ENCODE measurements at places on chromosomes 5 and 9. TPM values are rescaled to one million over a fixed set of nuclear protein-coding genes. Genes with fewer than 3 reads are reported as not detected.

SOX30 gene
- total RNA-seq, result not detected

IFNA2 gene
- not detected for total RNA-seq

PCDHGA10 gene
- total RNA-seq, result 18.4 TPM

ARAP3 gene
- 39.2 TPM for total RNA-seq

PALM2AKAP2 gene
- total RNA-seq, result 5.6 TPM

ITGA2 gene
- total RNA-seq, result 1.7 TPM

FIBCD1 gene
- 0.23 TPM for total RNA-seq

SPINK4 gene
- total RNA-seq, result not detected

CHD1 gene
- total RNA-seq, result 72.0 TPM

GRXCR2 gene
- total RNA-seq, result not detected

CAAP1 gene
- total RNA-seq, result 20.8 TPM

POLR3G gene
- 10.6 TPM for total RNA-seq

ERMP1 gene
- 5.9 TPM for total RNA-seq

IFT74 gene
- total RNA-seq, result 20.6 TPM

GRIA1 gene
- total RNA-seq, result 1.2 TPM

PROB1 gene
- total RNA-seq, result 2.2 TPM

KIF4B gene
- not detected for total RNA-seq

CRB2 gene
- 80.5 TPM for total RNA-seq

PDE6A gene
- not detected for total RNA-seq

HRCT1 gene
- not detected for total RNA-seq

OTP gene
- 3.1 TPM for total RNA-seq

FXN gene
- total RNA-seq, result 26.7 TPM
